Progenitor cell of endocrine pancreas (in vitro differentiated cells): ENCODE measurements at places on chromosomes 1 and 21. TPM values are rescaled to one million over a fixed set of nuclear protein-coding genes. Genes with fewer than 3 reads are reported as not detected.

GRCh38 chr1:172286629-172287076, 133.8 kb upstream of the C1orf105 start:
- DNase-seq: no peak
- no peaks in the 10 kb centered on the region for H3K27me3 ChIP-seq
- H3K4me3 ChIP-seq: no peak overlapping the region

DNA sequence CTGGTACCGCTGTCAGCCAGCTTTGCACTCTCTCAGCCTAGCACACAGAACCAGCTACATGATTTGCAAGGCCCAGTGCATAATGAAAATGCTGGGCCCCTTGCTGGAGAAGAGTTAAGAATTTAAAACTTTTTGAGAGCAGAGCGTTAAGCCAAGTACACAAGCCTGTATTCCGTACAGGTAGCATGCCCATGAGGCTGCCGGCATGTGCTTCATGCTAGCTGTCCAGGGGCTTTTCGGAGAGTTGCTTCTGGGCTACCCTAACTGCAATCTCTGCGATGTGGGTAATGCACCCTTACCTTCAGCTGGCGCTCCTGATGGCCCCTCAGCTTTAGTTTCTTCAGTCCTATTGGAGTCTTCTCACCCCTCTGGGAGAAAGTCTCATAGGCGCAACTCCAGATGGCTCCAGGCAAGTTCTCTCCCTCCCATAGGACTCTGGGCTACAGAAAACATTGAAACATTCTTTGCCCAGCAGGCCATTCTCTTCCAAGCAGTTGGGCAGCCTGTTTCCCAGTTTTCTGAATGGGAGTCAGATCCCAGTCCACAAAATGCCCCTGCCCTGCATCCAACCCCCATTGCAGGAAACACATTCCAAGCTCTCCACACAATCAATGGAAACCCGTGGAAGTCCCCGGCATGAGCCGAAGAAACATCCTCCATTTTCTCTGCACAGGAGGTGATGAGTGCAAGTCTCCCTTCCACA, 5.7 kb upstream of the AKT3 start:
- no peaks in the 10 kb centered on the region for H3K36me3 ChIP-seq
- peaks cover 8% of the 10 kb centered on the region for H3K4me1 ChIP-seq
- DNase-seq: no peak
- no peak overlapping the region for H3K27ac ChIP-seq
- H3K27me3 ChIP-seq: peaks cover 46% of the 10 kb centered on the region

Gene TCHH
- not detected in 2 replicates for total RNA-seq

- DNase-seq: no peak
- H3K4me1 ChIP-seq: no peaks in the 10 kb centered on the region
- no peak overlapping the region for H3K27ac ChIP-seq
- no peak overlapping the region for H3K4me3 ChIP-seq
- H3K27me3 ChIP-seq: no peaks in the 10 kb centered on the region
These were observed 17.4 kb downstream of the DYNLT5 start for GRCh38 chr1:66769512-66770229.

DNA sequence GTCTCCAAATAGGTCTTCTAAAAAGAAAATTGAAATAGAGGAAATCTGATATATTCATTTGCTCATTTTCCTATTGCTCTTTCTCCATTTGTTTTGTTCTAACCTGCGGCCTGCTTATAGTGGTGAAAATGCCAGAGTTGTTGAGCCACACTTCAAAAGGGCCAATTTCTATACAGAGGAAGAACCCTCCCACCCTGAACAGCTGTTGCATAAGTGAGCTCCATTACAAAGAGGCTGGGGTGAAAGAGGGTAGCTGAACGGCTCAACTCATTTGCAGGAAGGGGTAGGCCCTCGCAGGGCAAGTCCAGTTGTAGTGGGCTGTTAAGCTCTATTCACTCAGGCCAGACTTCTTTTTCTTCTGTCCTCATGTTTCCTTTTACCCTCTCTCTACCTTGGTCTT, 8.8 kb downstream of the ADCY10 start:
- peak overlapping the region; percentile 68 for H3K27ac ChIP-seq
- H3K27me3 ChIP-seq: no peaks in the 10 kb centered on the region
- no peak overlapping the region for H3K4me3 ChIP-seq
- DNase-seq: no peak
- H3K4me1 ChIP-seq: peaks cover 16% of the 10 kb centered on the region

- DNase-seq: no peak
- peaks cover 7% of the 10 kb centered on the region for H3K4me1 ChIP-seq
- H3K27me3 ChIP-seq: no peaks in the 10 kb centered on the region
- peak overlapping the region; percentile 56 for H3K27ac ChIP-seq
These were observed 55.1 kb downstream of the ARID4B start for GRCh38 chr1:235272851-235273250.

DNA sequence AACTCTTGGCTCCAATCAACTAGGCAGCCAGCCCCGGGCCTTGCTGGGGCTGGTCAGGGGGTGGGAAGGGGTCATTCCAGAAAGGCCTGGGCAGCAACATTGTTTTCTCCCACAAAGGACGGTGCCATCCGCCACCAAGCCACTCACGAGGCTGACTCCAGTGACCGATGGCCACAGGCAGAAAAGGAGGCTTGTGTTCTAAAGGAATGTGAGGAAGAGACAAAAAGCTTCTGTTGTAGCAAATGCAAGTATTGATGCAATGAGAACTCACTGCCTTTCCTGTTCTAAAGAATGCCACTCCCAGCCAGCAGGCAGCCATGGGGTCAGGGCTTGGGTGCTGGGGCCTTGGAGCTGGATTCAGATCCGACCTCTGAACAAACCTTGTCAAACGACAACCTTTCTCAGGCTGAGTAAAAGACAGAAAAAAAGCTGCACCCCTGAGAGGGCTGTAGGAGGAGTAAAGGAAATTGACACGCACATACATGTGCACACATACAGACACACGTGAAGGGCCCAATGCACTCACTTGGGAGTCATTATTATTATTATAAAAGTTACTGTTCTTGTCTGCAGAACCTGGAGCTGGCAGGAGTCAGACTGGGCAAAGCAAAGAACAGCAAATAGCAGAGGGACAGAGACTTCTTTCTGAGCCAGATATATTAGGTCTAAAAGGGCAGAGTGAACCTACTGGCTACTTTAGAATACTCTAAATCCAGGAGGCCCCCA, 13.9 kb upstream of the PRMT2 start:
- no peak for DNase-seq
- no peak overlapping the region for H3K4me3 ChIP-seq
- H3K27ac ChIP-seq: peak overlapping the region; percentile 95
- H3K4me1 ChIP-seq: peaks cover 20% of the 10 kb centered on the region
- peaks cover under 1% of the 10 kb centered on the region for H3K27me3 ChIP-seq

DNA sequence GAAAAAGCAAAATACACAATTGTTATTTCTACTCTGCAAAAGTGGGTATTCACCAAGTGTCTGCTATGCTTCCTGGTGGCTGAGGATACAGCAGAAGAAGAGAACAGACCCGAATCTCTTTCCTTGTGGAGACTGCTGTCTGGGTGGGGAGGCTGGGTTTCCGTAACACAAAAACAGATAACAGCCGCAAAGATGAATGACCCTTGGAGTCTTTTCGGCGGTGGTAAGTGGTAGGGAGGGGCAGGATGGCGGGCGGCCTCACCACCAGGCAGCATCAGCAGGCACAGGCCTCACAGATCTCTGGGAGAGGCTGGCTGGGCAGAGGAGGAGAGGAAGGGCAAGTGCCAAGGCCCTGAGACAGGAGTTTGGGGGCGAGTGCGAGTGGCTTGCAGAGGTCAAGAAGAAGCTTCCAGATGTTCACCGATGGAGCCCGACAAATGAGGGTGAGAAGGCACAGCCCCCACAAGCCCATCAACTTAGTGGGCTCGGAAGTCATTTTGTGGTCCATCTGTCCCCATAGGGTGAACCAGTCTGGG, 164.2 kb downstream of the RHOU start:
- no peaks in the 10 kb centered on the region for H3K36me3 ChIP-seq
- H3K4me3 ChIP-seq: no peak overlapping the region
- no peak for DNase-seq

Gene PAX7
- total RNA-seq: not detected in 2 replicates

- no peaks in the 10 kb centered on the region for H3K27me3 ChIP-seq
- peak overlapping the region; percentile 100 for H3K27ac ChIP-seq
- H3K4me3 ChIP-seq: peak overlapping the region; percentile 99
- no peak for DNase-seq
- peaks cover 7% of the 10 kb centered on the region for H3K36me3 ChIP-seq
- peaks cover 25% of the 10 kb centered on the region for H3K4me1 ChIP-seq
These were observed 524 bp downstream of the COPA start for GRCh38 chr1:160342526-160342925.

Gene LCE1F
- not detected in 2 replicates for total RNA-seq

DNA sequence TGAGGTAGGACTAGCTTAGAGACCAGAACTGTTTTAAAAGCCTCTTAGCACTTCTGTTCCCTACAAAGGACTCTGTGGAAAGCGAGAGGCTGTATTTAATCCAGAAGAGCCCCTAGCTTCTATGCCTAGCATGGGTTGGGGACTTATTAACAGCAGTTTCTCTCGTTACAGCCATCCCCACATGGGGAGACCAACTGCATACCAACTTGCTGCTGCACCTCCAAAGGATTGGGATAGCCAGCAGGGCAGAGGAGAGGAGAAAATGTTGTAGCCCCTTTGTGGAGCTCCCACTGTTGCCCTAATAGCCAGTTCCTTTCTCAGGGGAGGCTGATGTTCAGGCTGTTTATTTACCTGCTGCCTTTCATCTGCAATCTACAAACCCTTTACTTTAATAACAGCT, 11.0 kb upstream of the CELSR2 start:
- peaks cover 15% of the 10 kb centered on the region for H3K27me3 ChIP-seq
- no peak overlapping the region for H3K27ac ChIP-seq
- DNase-seq: no peak
- peaks cover 16% of the 10 kb centered on the region for H3K4me1 ChIP-seq
- H3K36me3 ChIP-seq: peaks cover 12% of the 10 kb centered on the region

DNA sequence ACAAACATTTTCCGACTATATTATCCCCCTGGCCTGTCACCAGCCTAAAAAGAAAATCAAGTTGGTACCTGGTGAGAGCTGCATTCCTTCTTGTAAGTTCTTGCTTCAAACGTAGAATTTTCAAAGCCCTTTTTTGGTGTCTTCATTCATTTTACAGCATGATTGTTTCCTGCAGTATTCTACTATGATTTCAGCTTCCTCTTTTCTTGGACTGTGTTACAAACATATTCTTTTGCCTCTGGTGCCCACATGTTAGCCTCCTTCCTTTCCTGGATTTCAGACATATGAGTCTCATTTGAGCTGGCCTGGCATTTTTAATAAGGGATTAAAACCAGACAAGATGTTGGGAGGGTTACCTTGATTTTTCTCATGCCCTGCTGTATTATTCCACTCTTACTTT, 142.5 kb downstream of the PIGK start:
- no peak for DNase-seq
- H3K4me1 ChIP-seq: no peaks in the 10 kb centered on the region
- no peaks in the 10 kb centered on the region for H3K36me3 ChIP-seq
- H3K4me3 ChIP-seq: no peak overlapping the region
- H3K27ac ChIP-seq: no peak overlapping the region
- no peaks in the 10 kb centered on the region for H3K27me3 ChIP-seq

GRCh38 chr1:109751531-109752260, 10.9 kb upstream of the GSTM3 start:
- H3K27ac ChIP-seq: no peak overlapping the region
- no peaks in the 10 kb centered on the region for H3K27me3 ChIP-seq
- H3K36me3 ChIP-seq: peaks cover 8% of the 10 kb centered on the region
- H3K4me3 ChIP-seq: no peak overlapping the region

Gene OR2T29
- not detected in 2 replicates for total RNA-seq

GRCh38 chr1:223556414-223557129, 108.9 kb downstream of the CAPN8 start:
- H3K4me1 ChIP-seq: peaks cover 5% of the 10 kb centered on the region
- H3K36me3 ChIP-seq: no peaks in the 10 kb centered on the region
- H3K27ac ChIP-seq: no peak overlapping the region
- H3K4me3 ChIP-seq: no peak overlapping the region

GRCh38 chr1:71783071-71783470, 499.3 kb downstream of the NEGR1 start:
- H3K27me3 ChIP-seq: no peaks in the 10 kb centered on the region
- H3K4me1 ChIP-seq: peaks cover 2% of the 10 kb centered on the region
- no peak overlapping the region for H3K27ac ChIP-seq
- no peak for DNase-seq

DNA sequence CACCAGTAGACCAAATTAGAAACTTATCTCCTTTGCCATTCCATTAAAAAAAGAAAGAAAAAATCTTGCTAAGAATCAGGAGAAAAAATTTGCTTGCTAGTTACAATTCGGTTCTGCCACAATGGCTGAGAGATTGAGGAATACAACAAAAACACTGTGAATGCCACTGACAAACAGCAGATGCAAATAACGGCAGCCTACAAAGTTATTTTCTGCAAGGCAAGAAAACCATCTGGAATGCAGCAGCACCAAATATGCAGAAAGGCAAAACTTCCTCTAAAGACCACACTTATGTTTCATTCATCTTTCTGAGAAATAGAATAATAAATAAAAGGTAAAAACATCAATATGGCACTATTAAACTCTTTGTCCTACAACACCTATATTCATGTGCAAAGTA, 75.7 kb downstream of the ENAH start:
- H3K27ac ChIP-seq: peak overlapping the region; percentile 38

DNA sequence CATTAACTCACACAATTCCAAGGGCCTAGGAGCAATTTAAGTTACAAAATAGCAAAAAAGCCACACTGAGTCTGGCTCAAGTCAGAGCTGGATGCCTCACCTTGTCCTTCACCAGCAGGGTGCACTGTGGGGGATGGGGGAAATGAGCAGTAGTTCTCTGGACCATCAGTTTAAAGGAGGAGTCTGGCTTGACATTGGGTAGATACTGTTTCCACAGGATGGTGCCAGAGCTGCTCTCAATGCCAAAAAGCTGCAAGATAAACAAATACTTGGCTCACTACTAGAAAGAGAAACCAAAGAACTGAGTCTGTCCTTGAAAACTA, 18.8 kb downstream of the EMC1 start:
- DNase-seq: no peak
- peaks cover 18% of the 10 kb centered on the region for H3K36me3 ChIP-seq
- H3K4me1 ChIP-seq: no peaks in the 10 kb centered on the region
- no peaks in the 10 kb centered on the region for H3K27me3 ChIP-seq
- no peak overlapping the region for H3K4me3 ChIP-seq
- H3K27ac ChIP-seq: no peak overlapping the region

DNA sequence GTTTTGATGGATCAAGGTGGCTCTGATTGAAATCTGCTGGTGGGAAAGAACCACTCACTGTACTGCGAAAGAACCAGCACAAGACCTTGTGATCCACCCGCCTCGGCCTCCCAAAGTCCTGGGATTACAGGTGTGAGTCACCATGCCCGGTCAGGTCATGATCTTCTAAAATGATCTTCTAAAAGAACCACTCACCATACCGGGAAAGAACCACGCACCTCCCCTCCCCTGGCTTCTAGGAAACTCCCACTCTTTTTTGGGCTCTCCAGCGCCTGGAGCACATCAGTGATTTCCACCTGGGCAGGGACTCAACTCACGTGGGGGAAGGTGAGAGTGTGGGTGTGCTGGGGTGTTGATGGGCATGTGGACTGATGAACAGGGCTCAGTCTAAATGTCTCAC, 7.9 kb upstream of the RAB7B start:
- no peak overlapping the region for H3K27ac ChIP-seq
- DNase-seq: no peak
- peaks cover 20% of the 10 kb centered on the region for H3K27me3 ChIP-seq
- H3K4me1 ChIP-seq: peaks cover 3% of the 10 kb centered on the region
- H3K4me3 ChIP-seq: no peak overlapping the region
- H3K36me3 ChIP-seq: no peaks in the 10 kb centered on the region

Gene TRIM46
- 21.1 and 25.7 TPM in 2 replicates for total RNA-seq

Gene OR6N1
- total RNA-seq: not detected in 2 replicates

GRCh38 chr21:16676391-16676790, 836.5 kb upstream of the CXADR start:
- no peak overlapping the region for H3K4me3 ChIP-seq
- H3K36me3 ChIP-seq: no peaks in the 10 kb centered on the region
- no peak overlapping the region for H3K27ac ChIP-seq
- H3K27me3 ChIP-seq: no peaks in the 10 kb centered on the region
- peaks cover 3% of the 10 kb centered on the region for H3K4me1 ChIP-seq
